Parietal lobe (tissue), 2 donors: ENCODE measurements at places on chromosomes 1 and 21. TPM values are rescaled to one million over a fixed set of nuclear protein-coding genes. Genes with fewer than 3 reads are reported as not detected.

The ERICH3 gene
- total RNA-seq, result 36.9 TPM

The PROX1 gene
- total RNA-seq, result 17.8 TPM

The RHEX gene
- total RNA-seq, result not detected

The CD5L gene
- not detected for total RNA-seq

The FASLG gene
- total RNA-seq, result not detected
